ENCODE measurements at places on chromosomes 7 and 10. TPM values are rescaled to one million over a fixed set of nuclear protein-coding genes. Genes with fewer than 3 reads are reported as not detected.

DNA sequence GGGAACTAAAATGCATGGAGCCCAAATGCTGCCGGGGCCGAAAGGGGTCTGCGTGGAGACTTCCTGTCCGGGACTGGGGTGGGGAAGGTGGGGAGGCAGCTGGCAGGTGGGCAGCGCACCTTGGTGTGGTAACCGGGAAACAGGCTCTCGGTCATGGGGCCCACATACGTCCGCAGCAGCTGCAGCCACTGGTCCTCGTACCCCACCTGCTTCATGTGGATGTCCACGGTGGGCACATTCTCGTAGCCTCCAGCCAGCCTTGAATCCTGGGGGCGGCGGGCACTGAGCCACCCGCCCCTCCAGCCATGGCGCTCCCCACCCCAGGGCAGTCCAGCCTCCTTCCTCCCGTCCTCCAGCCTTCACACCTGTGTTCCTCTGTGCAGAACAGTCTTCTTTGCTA lies 6.6 kb upstream of the MOGAT3 start:
- H3K27ac ChIP-seq, result no peak overlapping the region
- DNase-seq, result no peak
- H3K36me3 ChIP-seq, result peaks cover 45% of the 10 kb centered on the region
- H3K4me3 ChIP-seq, result no peak overlapping the region
- no peaks in the 10 kb centered on the region for H3K4me1 ChIP-seq

GRCh38 chr10:125692196-125692595 lies 9.2 kb upstream of the TEX36 start:
- H3K4me1 ChIP-seq, result peaks cover 5% of the 10 kb centered on the region
- H3K27me3 ChIP-seq, result peaks cover 7% of the 10 kb centered on the region
- DNase-seq, result peak; percentile 23
- no peak overlapping the region for H3K27ac ChIP-seq
- no peaks in the 10 kb centered on the region for H3K36me3 ChIP-seq
- H3K4me3 ChIP-seq, result no peak overlapping the region

DNA sequence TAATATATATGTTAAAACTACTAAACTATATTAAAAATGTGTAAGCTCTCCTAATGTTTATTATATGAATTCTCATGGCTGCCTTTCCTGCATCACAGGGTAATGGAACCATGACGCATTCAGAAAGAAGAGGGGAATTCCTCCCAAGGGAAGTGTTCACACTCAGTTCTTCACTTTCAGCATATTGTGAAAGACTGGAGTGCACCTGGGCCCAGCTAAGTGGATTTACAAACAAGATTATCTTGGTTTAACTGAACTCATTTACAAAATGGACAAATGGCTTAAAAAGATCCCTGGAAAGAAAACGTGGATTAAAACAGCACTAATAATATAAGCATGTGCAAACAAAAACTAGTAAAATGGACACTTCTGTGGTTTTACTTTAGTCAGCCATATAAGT lies 149.8 kb downstream of the DOCK4 start:
- no peaks in the 10 kb centered on the region for H3K36me3 ChIP-seq
- peak; percentile 82 for DNase-seq
- no peak overlapping the region for H3K4me3 ChIP-seq
- peaks cover 6% of the 10 kb centered on the region for H3K4me1 ChIP-seq

- DNase-seq, result no peak
- no peaks in the 10 kb centered on the region for H3K36me3 ChIP-seq
- H3K27me3 ChIP-seq, result no peaks in the 10 kb centered on the region
- no peak overlapping the region for H3K27ac ChIP-seq
These were observed 217.1 kb upstream of the DPP6 start for GRCh38 chr7:153835103-153835502.

- no peak for DNase-seq
- H3K27me3 ChIP-seq, result no peaks in the 10 kb centered on the region
- H3K27ac ChIP-seq, result no peak overlapping the region
- H3K36me3 ChIP-seq, result no peaks in the 10 kb centered on the region
- H3K4me1 ChIP-seq, result no peaks in the 10 kb centered on the region
- H3K4me3 ChIP-seq, result no peak overlapping the region
These were observed 468.1 kb upstream of the DPP6 start for GRCh38 chr7:153584132-153584531.

DNA sequence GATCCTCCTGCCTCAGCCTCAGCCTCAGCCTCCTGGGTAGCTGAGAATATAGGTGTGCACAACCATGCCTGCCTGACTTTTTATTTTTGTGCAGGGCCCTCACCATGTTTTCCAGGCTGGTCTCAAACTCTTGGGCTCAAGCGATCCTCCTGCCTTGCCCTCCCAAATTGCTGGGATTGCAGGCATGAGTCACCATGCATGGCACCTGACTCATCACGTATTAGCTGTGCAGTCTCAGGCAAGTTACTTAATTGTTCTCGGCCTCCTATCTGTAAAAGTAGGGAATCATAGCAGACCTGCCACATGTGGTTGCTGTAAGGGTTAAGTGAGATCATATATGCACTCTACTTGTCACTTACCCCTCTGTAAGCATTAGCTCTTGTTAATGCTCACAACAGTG lies 117.2 kb downstream of the ANLN start:
- H3K27me3 ChIP-seq, result peaks cover 9% of the 10 kb centered on the region
- peak; percentile 28 for DNase-seq
- no peaks in the 10 kb centered on the region for H3K36me3 ChIP-seq
- no peaks in the 10 kb centered on the region for H3K4me1 ChIP-seq

DNA sequence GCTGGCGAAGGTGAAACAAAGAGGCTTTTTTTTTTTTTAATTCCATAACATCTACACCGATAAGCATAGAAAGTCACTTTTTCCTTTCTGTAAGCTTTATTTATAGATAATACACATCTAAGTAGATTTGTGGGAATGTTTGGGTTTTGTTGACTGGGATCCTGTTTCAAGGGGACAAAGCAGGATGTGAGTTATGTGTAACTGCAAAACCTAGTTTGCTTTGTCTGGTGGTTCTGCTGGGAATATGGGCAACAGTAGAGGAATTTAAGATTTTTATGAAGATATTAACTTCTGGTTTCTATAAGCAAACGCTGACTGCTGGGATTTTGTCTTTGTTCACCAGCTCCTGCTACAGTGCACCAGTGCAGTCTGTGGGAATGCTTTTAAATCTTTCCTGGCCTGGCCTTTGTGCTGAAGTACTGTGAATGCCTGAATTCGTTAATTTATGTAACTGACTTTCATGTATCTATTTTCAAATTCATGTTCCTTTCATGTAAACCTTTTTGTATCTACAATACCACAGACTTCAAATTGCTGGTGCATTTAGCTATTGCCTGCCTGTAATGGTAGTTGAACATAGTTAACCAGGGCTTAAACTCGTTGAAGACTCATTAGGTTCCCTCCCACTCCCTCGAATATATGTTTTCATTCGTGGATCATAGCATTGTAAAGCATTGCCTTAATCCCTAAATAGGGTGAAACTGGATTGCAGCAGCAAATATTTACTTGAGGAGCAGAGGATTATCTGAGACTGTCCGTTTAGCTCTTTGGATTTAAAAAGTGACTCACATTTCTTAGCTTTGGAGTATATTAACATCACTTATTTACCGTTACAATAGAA lies 1.5 kb downstream of the KLHL7 start:
- no peaks in the 10 kb centered on the region for H3K27me3 ChIP-seq
- H3K27ac ChIP-seq, result peak overlapping the region; percentile 73
- H3K36me3 ChIP-seq, result no peaks in the 10 kb centered on the region
- no peaks in the 10 kb centered on the region for H3K4me1 ChIP-seq
- peak overlapping the region; percentile 79 for H3K4me3 ChIP-seq
- peak; percentile 14 for DNase-seq

- no peak overlapping the region for H3K27ac ChIP-seq
- H3K36me3 ChIP-seq, result no peaks in the 10 kb centered on the region
- no peak overlapping the region for H3K4me3 ChIP-seq
These were observed 98.0 kb upstream of the ZNF722 start for GRCh38 chr7:63900394-63901203.

DNA sequence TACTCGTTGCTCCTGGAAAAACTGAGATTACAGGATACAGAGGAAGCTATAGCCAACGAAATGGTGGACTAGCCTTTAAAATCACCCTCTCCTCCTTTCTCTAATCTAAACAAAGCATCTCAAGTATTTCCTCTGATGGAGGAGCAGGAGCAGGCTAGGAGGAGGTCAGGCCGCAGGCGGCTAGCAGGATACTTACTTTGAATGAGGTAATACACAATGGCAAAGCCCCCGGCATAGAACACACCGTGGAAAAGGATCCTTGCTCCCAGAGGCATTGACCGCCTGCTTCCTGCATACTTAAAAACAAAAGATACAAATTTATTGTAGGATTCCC lies 64.4 kb downstream of the STK17A start:
- H3K4me1 ChIP-seq, result peaks cover 42% of the 10 kb centered on the region
- H3K27ac ChIP-seq, result peak overlapping the region; percentile 95
- no peaks in the 10 kb centered on the region for H3K27me3 ChIP-seq
- DNase-seq, result peak; percentile 89
- H3K4me3 ChIP-seq, result peak overlapping the region; percentile 0

DNA sequence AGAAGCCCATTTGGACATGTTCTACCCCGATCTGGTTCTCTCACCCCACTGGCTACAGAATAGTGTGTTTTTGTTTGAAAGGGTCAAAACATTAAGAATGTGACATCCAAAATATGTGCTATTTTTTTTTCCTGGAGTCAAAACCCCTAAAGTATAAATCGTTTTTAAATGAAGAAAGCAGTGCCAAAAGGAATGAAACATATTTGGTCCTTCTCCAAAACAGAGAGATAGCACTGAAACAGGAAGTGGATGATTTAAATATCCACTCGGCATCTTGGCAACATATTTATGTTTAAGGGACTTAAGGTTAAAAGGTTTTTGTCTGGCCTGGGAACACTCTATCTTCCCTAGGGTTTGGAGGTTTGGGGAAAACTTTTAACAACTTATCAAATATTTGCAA lies 32.3 kb downstream of the CALD1 start:
- no peaks in the 10 kb centered on the region for H3K27me3 ChIP-seq
- peaks cover 27% of the 10 kb centered on the region for H3K4me1 ChIP-seq
- peaks cover 19% of the 10 kb centered on the region for H3K36me3 ChIP-seq

DNA sequence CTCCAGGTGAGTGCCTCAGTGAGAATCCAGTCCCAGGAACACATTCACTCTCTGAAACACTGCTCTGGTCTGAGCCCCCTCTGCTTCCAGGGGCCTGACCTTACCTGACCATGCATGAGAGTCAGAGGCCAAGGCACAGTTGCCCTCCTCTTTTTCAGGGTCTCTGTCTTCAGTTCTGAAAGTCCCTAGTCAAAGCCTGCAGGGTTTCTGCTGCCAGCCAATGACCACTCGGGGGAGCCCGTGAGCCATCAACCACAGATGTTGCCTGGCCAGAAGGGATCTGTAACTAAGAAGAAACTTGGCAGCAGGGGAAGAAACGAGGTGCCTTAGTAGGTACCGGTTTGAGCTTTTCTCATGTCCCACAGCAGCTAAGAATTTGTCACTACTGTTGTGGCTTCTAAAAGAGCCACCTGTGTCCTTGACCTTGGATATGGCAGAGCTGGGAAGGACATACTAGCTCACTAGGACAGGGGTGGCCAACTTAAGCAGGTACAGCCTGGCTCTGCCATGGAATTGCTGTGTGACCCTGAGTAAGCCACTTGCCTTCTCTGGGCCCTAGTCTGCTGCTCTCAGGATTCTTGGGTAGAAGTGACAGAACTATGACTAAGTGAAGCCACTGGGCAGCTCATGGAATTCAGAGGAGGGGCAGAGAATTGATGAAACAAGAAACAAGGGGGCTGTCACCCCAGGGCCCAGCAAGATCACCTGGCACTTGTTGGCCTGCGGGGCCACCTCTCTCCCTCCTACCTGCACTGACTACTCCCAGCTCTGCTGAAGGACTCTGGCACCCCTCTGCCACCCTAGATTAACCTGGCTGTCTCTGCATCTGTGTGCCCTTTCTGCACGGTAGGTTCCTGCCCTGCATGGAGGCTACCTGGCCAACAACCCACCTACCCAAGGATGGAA lies 83.8 kb upstream of the GPR26 start:
- H3K27ac ChIP-seq, result no peak overlapping the region
- no peak overlapping the region for H3K4me3 ChIP-seq
- DNase-seq, result peak; percentile 45
- H3K4me1 ChIP-seq, result no peaks in the 10 kb centered on the region
- H3K36me3 ChIP-seq, result no peaks in the 10 kb centered on the region

DNA sequence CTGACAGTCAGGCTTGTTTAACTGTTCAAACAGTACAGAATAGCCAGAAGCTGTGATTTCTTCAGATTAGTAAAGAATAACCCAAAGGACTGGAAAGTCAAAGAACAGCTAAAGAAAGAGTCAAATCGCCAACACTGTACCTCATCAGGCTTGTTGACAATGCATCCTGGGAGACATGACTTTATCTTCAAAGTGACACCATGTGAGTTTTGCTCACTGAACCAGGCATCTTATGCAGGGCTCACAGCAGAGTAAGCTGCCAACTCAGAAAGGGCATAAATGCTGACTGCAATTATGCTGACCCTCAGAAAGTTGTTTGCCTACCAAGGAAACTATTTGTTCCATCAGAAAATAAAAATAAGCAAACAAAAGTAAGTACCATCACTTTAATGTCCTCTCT lies 96.4 kb downstream of the MAGI2 start:
- H3K4me1 ChIP-seq, result 0 out of 2 replicates have a peak, but pooled peaks cover 4% of the 10 kb centered on the region
- no peaks in the 10 kb centered on the region for H3K27me3 ChIP-seq
- DNase-seq, result no peak
- H3K4me3 ChIP-seq, result no peak overlapping the region
- H3K36me3 ChIP-seq, result no peaks in the 10 kb centered on the region
- no peak overlapping the region for H3K27ac ChIP-seq

GRCh38 chr10:77422491-77423338 lies 214.9 kb downstream of the KCNMA1 start:
- no peak overlapping the region for H3K4me3 ChIP-seq
- DNase-seq, result no peak
- H3K27ac ChIP-seq, result no peak overlapping the region
- H3K27me3 ChIP-seq, result no peaks in the 10 kb centered on the region

GRCh38 chr10:84842593-84842992 lies 514.2 kb downstream of the CCSER2 start:
- no peak overlapping the region for H3K4me3 ChIP-seq
- H3K4me1 ChIP-seq, result no peaks in the 10 kb centered on the region
- H3K36me3 ChIP-seq, result no peaks in the 10 kb centered on the region
- no peak for DNase-seq
- no peak overlapping the region for H3K27ac ChIP-seq
- no peaks in the 10 kb centered on the region for H3K27me3 ChIP-seq

DNA sequence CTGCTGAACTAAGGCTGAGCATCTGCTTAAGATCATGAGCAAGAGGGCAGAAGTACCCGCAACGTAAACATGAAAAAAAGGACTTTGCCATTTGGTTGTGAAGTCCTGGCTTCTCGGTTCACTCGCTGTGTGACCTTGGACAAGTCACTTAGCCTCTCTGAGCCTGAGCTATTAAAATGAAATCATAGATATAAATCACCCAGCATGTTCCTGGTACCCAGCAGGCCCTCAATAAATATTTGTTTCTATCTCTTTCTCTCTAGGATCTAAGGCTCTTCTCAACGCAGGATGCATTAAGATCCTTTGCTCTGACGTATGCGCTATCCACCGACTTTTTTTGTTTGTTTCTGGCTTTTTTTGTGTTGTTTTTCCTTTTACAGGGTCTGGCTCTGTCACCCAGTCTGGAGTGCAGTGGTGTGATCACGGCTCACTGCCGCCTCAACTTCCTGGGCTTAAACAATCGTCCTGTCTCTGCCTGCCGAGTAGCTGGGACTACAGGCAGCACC lies 6.7 kb downstream of the HIP1 start:
- DNase-seq, result no peak
- no peaks in the 10 kb centered on the region for H3K36me3 ChIP-seq
- peak overlapping the region; percentile 58 for H3K27ac ChIP-seq
- peaks cover 23% of the 10 kb centered on the region for H3K4me1 ChIP-seq
- H3K27me3 ChIP-seq, result no peaks in the 10 kb centered on the region

Gene TWNK
- total RNA-seq, result 8.8 TPM

Gene LAMTOR4
- 131 TPM for total RNA-seq

Gene CYP2C8
- not detected for total RNA-seq

Gene KMT2C
- total RNA-seq, result 23.3 TPM

Gene PRSS37
- total RNA-seq, result not detected

Gene SLC26A5
- not detected for total RNA-seq

Gene MSS51
- 1.1 TPM for total RNA-seq

Gene INA
- total RNA-seq, result 6.4 TPM

Gene C10orf62
- not detected for total RNA-seq

Gene CDC14C
- under 0.01 TPM for total RNA-seq
